ENCODE measurements at places on chromosomes 6 and 20. TPM values are rescaled to one million over a fixed set of nuclear protein-coding genes. Genes with fewer than 3 reads are reported as not detected.

Gene NPEPL1
- total RNA-seq = 41.9 TPM

Gene LHFPL5
- total RNA-seq = not detected

Gene PSORS1C2
- not detected for total RNA-seq

Gene MYCT1
- not detected for total RNA-seq

Gene CDH4
- not detected for total RNA-seq

Gene ZNF165
- 11.0 TPM for total RNA-seq

Gene PACSIN1
- total RNA-seq = 3.4 TPM

Gene DEF6
- 5.7 TPM for total RNA-seq

DNA sequence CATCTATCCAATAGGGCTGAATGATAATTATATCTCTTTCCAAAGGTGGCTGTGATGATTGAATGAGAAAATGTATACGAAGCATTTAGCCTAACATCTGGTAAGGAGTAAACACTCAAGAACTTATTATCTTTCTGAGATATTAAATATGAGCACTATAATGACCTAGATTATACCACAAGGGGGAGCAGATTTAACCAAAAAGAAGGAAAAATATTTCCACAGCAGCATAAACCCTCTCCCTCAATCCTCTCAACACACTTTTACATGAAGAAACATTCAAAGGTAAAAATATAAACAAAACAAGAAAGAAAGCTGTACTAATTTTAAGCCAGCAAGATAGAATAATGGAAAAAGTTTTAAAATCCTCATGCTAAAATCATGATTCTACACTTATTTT is 68.4 kb downstream of the SHPRH start:
- no peak overlapping the region for H3K4me3 ChIP-seq
- H3K4me1 ChIP-seq = peaks cover 14% of the 10 kb centered on the region
- peaks cover 2% of the 10 kb centered on the region for H3K36me3 ChIP-seq

GRCh38 chr6:153117986-153118879 is 12.8 kb downstream of the RGS17 start:
- no peak overlapping the region for H3K27ac ChIP-seq
- no peaks in the 10 kb centered on the region for H3K27me3 ChIP-seq
- H3K4me1 ChIP-seq = no peaks in the 10 kb centered on the region
- DNase-seq = no peak
- no peak overlapping the region for H3K4me3 ChIP-seq
- no peaks in the 10 kb centered on the region for H3K36me3 ChIP-seq

GRCh38 chr6:112007254-112007653 is 46.6 kb upstream of the CCN6 start:
- no peaks in the 10 kb centered on the region for H3K4me1 ChIP-seq
- no peak for DNase-seq
- H3K4me3 ChIP-seq = no peak overlapping the region
- H3K36me3 ChIP-seq = no peaks in the 10 kb centered on the region
- no peaks in the 10 kb centered on the region for H3K27me3 ChIP-seq

GRCh38 chr6:168736039-168736438 is 295.1 kb downstream of the SMOC2 start:
- H3K27me3 ChIP-seq = no peaks in the 10 kb centered on the region
- no peak for DNase-seq
- no peak overlapping the region for H3K4me3 ChIP-seq
- H3K4me1 ChIP-seq = no peaks in the 10 kb centered on the region
- no peaks in the 10 kb centered on the region for H3K36me3 ChIP-seq

DNA sequence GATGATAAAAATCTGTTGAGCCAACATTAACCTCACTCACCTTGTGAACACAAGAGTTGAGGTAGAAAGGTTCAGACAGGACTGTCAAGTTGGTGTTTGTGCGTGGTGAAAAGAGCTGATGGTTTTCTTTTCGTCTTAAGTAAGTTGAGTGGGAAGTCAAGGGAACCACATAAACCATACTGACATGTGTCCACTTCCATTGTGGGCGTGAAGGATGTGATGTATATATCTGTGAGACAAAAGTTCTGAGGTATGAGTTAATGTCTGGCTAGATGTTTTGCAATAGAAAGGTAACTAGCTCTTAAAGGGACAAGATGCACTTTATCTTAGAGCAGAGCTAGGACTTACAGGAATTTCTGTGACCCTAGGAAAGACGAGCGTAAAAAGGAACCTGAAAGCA is 1272.1 kb upstream of the ADGRB3 start:
- no peaks in the 10 kb centered on the region for H3K27me3 ChIP-seq
- H3K4me3 ChIP-seq = no peak overlapping the region
- no peak for DNase-seq
- no peaks in the 10 kb centered on the region for H3K36me3 ChIP-seq
- no peak overlapping the region for H3K27ac ChIP-seq

- H3K4me1 ChIP-seq = no peaks in the 10 kb centered on the region
- H3K36me3 ChIP-seq = no peaks in the 10 kb centered on the region
- no peak overlapping the region for H3K27ac ChIP-seq
- H3K27me3 ChIP-seq = no peaks in the 10 kb centered on the region
- no peak overlapping the region for H3K4me3 ChIP-seq
These were observed 108.5 kb upstream of the PRND start for GRCh38 chr20:4613184-4613583.

- H3K4me3 ChIP-seq = no peak overlapping the region
- H3K4me1 ChIP-seq = no peaks in the 10 kb centered on the region
- DNase-seq = no peak
- H3K27me3 ChIP-seq = no peaks in the 10 kb centered on the region
- H3K36me3 ChIP-seq = no peaks in the 10 kb centered on the region
These were observed 124.0 kb downstream of the PXDC1 start for GRCh38 chr6:3627501-3627900.

DNA sequence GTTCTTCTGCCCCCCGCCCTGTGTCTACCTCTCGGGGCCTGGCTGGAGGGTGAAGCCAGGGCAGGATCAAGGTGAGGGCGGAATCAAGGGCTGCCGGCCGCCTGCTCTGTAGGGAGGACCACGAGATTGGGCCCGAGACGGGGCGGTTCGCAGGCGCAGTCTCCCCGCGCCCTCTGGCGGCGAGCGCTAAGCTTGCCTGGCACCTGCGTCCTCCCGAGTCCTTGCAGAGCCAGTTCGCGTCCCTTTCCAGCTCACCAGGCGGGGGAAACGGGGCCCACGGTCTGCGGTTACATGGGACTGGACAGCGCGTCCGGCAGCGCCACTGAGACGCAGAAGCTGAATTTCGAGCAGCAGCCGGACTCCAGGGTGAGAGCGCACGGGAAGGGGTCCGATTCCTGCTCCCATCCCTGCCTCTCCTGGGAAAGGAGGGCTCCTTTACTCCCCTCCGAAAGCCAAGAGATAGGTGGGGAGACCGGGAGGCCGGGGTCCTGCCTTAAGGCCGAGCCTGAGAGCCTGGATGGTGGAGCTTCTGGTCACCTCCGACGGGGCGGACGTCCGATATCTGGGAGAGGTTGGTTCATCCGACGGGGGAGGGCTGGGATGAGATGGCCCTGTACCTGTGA is 3.6 kb upstream of the MATN4 start:
- H3K27ac ChIP-seq = no peak overlapping the region
- no peaks in the 10 kb centered on the region for H3K4me1 ChIP-seq
- H3K4me3 ChIP-seq = no peak overlapping the region
- no peaks in the 10 kb centered on the region for H3K27me3 ChIP-seq
- peak; percentile 81 for DNase-seq

DNA sequence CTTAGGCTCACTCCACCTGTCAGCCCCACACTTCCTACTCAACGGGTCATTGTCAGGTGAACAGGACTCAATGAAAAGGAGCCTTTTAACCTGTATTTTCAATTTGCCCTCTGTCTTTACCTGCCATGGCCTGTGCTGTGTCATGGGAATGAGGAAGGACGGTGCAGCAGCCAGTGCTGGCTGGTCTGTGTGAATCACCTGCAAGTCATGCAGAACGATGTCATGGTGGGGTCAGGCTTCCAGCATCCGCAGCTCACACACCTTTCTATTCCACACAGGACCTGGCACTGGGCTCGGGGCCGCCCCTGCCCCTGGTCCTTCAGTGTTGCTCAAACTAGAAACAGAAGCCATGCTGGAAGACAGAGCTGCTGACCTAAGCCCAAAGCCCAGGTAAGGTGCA is 188.7 kb upstream of the GMDS start:
- DNase-seq = no peak
- H3K36me3 ChIP-seq = no peaks in the 10 kb centered on the region
- no peak overlapping the region for H3K27ac ChIP-seq
- no peaks in the 10 kb centered on the region for H3K27me3 ChIP-seq
- peaks cover 7% of the 10 kb centered on the region for H3K4me1 ChIP-seq

DNA sequence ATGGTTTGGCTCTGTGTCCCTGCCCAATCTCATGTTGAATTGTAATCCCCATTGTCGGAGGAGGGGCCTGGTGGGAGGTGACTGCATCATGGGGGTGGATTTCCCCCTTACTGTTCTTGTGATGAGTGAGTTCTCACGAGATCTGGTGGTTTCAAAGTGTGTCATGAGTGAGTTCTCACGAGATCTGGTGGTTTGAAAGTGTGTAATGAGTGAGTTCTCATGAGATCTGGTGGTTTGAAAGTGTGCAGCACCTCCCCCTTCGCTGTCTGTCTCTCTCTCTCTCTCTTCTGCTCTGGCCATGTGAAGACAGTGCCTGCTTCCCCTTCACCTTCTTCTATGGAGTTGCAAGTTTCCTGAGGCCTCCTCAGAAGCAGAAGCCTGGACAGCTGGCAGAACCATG is 87.6 kb downstream of the MYLK4 start:
- H3K36me3 ChIP-seq = no peaks in the 10 kb centered on the region
- no peaks in the 10 kb centered on the region for H3K27me3 ChIP-seq
- DNase-seq = no peak
- H3K4me3 ChIP-seq = no peak overlapping the region
- no peak overlapping the region for H3K27ac ChIP-seq
- peaks cover 5% of the 10 kb centered on the region for H3K4me1 ChIP-seq

DNA sequence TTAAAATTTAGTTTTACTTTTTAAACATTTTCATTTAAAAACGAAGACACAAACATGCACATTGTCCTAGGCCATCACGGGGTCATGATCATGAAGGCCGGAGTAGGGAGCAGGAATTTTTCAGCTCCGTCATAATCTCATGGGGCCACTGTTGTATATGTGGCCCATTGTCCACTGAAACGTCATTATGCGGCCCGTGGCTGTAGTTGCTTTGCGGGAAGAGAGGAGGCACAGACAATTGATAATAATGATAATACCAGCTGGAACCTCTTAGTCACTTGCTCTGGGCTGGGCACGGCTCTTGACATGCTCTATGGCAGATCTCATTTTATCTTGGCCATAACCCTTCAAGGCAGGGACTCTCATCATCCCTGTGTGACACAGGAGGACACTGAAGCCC is 56.5 kb upstream of the FNDC1 start:
- no peak overlapping the region for H3K4me3 ChIP-seq
- no peaks in the 10 kb centered on the region for H3K4me1 ChIP-seq
- DNase-seq = no peak
- no peaks in the 10 kb centered on the region for H3K36me3 ChIP-seq
- no peak overlapping the region for H3K27ac ChIP-seq
- no peaks in the 10 kb centered on the region for H3K27me3 ChIP-seq

Measured in Caco-2 (cell line).